ENCODE measurements at places on chromosomes 6 and 20. TPM values are rescaled to one million over a fixed set of nuclear protein-coding genes. Genes with fewer than 3 reads are reported as not detected.

DNA sequence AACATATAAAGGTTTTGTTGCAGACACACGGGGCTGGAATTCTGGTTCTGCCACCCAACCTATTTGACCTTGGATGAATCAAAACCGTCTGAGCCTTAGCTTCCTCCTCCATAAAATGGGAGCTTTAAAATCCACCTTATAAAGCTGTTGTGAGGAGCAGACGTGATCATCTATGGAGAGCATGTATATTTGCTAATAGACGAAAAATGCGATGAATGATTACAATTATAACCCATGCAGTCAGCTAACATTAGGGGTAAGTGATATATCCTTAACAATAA lies 586 bp upstream of the NUP153 start:
- DNase-seq, result no peak

IL20RA gene
- 0.60 TPM for total RNA-seq

DNA sequence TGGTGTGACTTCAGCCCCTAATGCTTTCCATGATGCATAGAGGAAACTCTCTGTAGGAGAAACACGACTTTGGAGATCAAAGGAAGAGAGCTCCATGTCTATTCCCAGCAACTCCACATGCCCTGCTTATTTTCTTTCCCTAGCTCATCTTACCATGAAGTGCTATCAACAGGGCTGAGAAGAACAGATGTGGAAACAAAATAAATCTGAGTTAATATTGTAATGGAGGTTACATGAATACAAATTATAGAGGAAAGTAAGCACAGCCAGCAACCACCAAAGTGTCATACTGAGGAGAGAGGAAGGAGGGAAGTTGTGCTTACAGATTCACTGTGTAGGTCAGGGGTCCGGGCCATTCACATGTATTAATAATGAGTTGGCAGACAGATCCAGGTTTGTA lies 157.5 kb downstream of the RFPL4B start:
- no peak for DNase-seq

PTK6 gene
- total RNA-seq, result 12.0 TPM
